Fibroblast of mammary gland (primary cell): ENCODE measurements at places on chromosomes 2 and 18.

DNA sequence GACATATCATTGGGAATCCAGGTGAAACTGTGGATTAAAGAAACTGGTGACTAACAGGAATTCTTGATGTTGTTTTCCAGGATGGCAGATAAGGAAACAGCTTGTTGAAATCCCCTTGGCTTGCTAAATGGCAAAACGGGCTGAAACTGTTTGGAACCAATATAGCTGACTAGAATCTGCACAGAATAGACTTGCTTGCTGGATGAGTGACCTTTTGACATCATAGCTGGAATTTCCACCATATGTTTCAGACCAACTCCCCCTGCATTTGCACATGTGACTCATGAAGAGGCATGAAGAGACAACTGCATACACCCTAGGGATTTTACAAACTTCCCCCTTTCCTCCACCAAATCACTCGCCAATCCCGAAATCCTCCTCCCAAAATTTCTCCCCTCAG is 87.7 kb upstream of the LYPD1 start:
- no peak for DNase-seq

GRCh38 chr2:151918308-151918707 is 90.1 kb upstream of the ARL5A start:
- no peak for DNase-seq

GRCh38 chr2:82795446-82795845 is 1663.6 kb downstream of the SUCLG1 start:
- peak; percentile 1 for DNase-seq

- DNase-seq = no peak
These were observed 64.0 kb downstream of the LRRTM4 start for GRCh38 chr2:77458216-77458615.

DNA sequence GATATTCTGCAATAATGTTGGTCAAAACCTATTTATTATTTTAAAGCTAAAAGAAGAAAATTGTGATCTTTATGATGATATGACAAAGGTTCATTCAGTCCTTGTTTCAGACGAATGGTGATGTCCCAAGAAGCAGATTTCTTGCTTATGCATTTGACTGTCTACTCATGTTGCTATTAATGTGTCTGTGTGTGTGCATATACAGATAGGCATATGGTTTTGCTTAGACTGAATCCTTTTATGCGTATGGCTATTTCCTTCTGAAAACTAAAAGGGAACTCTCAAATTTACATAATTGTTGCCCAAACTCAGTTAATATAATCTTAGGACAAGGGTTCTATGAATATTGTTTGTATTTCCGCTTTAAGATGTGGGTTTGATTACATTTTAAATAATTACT is 632.3 kb upstream of the SETBP1 start:
- no peak for DNase-seq

DNA sequence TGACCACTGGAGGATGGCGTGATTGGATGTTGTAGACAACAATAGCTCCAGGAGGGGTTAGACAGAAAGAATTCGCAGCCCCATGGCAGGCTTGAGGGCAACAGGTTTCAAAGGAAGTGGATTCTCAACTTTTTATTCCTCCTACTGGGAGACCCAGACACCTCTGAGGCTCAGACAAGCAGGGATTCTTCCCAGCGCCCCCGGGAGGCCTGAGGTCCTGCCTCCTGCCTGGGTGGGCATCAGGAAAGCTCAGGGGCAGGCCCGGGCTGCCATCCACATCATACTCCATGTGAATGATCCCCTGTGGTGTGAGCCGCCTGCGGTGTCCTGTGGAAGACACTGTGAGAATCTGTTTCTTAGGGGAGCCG is 203.5 kb downstream of the CYP26B1 start:
- DNase-seq = no peak

GRCh38 chr2:9423922-9424272 is 443 bp downstream of the CPSF3 start:
- DNase-seq = peak; percentile 34

DNA sequence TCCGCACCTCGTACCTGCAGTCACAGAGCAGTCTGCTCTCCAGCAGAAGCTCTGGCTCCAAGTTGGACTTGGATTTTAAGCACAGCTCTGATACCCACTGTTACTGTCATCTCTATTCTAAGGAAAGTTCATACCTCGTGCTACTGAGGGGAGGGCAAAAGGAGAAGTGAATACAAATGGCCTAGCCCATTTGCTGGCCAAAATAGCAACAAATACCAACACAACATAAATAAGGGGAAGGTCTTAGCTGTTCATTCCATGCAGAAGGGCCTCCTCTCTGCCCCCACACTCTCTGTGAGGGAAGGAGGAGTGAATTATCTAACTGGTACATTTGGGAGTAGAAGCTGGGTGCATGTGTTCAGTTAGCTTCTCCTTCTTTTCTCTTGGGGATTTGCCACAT is 739.4 kb upstream of the RAB6C start:
- no peak for DNase-seq

GRCh38 chr2:158481116-158481515 is 24.4 kb downstream of the PKP4 start:
- no peak for DNase-seq

GRCh38 chr2:239930871-239931771 is 94.0 kb downstream of the NDUFA10 start:
- DNase-seq = no peak

GRCh38 chr2:116586328-116586689 is 1228.2 kb upstream of the DDX18 start:
- no peak for DNase-seq

DNA sequence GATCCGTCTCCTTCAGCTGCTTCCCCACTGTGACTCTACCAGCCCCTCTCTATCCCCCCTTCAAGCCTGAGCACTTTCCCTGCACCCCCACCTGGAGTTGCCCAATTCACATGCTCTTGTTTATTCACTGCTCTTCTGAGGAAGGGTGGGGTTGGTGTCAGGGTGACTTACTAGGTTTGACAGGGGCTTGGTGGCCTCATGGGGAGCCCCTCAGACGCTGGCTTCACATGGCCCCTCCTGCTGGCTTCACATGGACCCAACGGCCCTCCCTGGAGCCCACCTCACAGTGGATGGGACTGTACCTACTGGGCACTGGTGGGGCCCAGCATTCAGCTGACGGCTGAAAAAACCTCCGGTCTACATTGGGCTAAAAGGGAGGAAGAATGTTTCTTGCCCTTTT is 16.7 kb upstream of the MRPL33 start:
- DNase-seq = no peak

GRCh38 chr2:10493634-10494281 is 45.6 kb upstream of the ODC1 start:
- DNase-seq = peak; percentile 52

DNA sequence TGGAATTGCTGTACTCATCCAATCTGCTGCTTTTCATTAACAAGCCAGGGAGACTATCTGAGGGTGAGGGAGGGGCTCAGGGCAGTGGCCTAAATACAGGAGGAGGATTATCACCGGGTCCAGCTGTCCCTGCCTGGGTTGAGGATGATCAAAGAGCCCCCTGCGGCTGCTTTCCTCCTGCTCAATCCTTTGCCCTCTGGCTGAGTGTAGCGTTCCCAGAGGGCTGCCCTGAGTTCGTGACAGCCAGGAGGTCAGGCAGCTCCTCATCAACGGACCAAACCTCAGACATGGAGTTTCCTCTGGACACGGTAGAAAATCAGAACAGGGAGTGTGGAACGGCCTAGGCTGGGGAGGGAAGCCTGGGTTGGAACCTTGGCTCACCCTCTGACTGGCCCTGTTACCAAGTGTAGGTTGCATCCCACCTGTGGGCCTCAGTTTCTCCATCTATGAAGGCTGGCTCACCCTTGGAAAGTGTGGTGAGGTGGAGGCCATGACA is 23.5 kb downstream of the CIB4 start:
- DNase-seq = no peak

- DNase-seq = peak; percentile 82
These were observed 1.2 kb downstream of the NEU2 start for GRCh38 chr2:233033672-233034071.

DNA sequence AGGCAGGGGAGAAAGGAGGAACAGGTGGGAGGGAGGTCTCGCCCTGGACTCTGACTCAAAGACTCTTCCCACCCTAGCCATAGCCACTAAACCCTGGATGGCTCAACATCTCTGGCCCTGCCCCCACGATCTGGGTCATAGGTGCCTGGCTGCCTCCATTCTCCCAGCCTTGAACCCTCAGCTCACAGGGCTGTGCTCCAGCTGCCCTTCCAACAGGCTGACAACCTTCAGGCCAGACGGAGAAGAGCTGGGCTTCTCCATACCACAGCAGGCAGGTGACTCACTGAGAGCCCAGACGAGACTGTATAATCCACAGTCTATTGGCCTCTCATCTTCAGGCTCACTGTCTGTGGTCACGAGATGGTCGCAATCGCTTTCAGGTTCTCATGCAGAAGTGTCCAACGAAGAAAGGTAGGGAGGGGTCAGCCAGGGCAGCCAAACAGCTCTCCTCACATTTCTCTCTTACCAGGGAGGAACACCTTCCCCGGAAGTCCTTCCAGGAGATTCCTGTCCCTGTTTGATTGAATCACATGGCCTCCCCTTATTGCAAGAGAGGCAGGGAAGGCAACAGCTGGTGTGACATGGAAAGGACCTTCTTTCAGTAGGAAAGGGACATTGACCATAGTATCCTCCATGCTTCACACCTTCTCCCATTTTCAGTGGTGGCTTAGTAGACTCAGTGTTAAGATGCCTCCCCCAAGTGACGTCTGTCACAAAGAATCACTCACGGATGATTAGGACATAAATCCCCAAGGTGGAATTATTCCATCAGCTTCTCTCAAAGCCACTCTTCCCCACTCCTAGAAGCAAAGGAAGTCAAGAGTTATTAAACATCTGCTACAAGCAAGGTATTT is 100.1 kb downstream of the MRO start:
- no peak for DNase-seq

GRCh38 chr2:230360028-230360427 is 33.0 kb downstream of the SP140L start:
- no peak for DNase-seq

DNA sequence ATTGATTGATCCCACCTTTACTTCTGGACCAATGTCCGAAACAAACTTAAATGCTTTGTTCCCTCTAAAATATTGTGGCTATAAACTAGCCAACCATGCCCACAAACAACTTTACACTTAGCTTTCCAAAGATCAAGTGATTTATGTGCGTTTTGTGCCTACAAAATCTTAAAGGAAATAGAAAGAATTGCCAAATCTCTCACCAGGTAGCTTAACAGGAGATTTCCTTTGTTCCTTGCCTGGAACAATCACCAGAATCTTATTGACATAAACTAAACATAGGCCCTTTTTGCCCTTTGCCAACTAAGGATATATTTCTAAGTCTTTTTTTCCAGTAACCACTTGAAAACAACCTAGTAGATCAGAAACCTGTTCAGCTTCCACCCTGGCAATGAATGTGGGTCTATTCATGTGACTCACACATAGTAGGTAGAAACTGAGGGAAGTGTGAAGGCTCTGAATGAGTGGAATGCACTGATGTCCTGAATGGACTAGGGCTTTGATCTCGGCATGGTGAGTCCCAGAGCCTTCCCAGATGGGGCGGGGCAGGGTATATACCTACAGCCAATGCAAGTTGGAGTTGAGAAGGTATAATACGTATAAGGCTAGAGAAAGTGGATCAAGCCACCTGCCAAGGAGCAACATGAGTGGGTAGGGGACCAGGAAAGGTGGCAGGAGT is 94.6 kb upstream of the PPP1CB start:
- DNase-seq = no peak

GRCh38 chr18:67932271-67932670 is 415.8 kb upstream of the DSEL start:
- no peak for DNase-seq

DNA sequence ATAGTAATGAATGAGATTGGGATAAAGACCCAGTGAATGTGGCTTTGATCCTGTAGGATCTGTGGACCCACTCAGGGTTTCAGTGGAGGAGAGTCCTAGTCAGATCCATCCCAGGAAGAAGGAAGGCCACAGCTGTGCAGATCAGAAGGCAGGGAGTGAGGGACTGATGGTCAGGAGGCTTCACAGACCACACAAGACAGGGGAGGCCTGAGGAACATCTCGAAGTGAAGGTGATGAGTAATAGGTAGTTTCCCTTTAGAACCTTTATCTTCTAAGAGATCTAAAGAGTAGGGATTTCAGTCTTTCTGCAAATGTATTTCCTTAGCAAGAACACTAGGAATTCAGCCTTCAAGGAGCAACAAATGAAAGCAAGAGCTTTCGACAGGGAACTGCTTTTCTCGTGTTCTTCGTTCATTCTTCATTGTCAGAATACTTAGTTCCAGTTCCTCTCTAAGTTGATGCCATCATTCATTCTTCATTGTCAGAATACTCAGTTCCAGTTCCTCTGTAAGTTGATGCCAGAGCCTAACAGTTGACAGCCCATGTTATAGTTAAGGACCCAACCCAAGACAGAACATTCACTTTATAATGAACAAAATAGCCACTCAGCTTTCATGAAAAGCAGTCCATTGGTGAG is 150.2 kb upstream of the EPAS1 start:
- no peak for DNase-seq

- no peak for DNase-seq
These were observed 135.3 kb upstream of the SLC1A4 start for GRCh38 chr2:64853894-64854293.

DNA sequence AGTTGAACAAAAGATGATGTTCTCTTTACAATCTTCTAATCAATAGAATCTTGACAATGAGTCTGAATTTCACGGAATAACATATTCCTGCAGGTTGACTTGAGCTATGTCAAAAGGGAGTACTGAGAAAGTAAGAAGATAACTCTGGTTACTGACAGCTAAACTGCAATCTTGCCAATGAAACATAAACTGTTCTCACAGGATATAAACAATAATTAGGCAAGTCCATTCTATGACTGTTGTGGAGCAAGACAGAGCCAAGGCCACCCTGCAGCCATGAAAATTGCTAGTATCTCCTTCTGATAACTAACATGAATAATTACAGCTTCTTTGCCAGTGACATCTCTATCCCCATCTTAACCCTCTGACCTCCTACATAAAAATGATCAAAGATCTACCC is 6.3 kb upstream of the RPRD1A start:
- DNase-seq = no peak

DNA sequence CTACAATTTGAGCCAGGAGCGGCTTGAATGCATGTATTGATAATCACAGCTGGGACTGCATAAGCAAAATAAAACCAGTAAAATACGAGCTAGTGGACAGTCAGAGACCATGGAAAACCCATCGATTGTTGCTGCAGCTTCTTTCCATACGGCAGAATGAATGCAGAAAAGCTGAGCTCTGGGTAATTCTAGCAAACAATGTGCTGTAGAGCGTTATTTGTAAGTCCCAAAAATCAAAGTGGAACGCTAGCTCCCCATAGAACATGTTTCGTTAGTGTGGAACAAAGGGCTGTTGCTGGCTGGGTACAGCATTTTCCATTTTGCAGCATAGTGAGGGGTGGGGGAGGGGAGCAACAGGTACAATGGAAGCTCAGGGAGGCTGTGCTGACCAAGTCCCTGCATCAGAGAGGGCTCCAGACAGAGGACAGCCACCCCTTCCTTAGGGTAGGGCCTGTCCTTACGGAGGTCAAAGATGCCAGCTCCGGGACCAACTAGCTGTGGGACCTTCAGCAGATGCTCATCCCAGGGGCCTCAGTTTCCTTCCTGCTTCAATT is 74.1 kb downstream of the BOD1L2 start:
- DNase-seq = no peak
